ENCODE measurements at places on chromosomes 4 and X. TPM values are rescaled to one million over a fixed set of nuclear protein-coding genes. Genes with fewer than 3 reads are reported as not detected.

DNA sequence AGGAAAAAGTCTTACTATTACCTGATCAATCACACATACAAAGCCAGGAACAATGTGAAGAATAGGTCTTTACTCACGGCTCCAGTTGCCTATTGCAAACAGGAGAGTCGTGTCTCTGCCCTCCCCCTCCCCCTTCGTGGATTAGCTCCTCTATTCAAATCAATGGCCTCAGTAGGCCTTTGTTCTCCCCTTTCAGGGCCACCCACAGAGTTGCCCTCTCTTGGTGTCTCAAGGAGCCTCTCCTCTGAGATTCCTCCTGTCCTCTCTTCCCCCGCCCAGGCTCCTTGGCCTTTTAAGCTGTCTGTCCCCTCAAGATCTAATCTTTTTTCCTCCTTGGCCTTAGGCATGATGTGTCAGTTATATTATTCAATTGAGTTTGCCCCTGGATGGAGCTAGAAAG, 107.2 kb upstream of the NALF2 start:
- DNase-seq = no peak
- no peak overlapping the region for H3K4me3 ChIP-seq
- H3K36me3 ChIP-seq = no peaks in the 10 kb centered on the region

DNA sequence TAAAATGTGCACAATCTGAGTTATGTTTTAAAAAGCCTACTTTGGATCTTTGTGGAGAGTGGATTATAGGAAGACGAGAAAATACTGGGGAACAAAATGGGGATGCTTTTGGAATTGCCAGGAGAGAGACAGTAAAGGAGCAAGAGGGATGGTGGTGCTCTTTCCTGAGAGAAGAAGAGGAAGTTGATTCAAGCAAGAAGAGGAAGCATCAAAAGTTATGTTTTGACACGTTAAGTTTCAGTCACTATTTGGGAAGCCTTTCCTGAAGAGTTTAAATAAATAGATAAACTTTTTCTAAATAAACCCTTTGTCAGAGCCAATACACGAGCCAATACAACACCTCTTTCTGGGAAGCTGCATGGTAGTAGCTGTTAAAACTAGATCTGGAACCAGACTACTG, 394.1 kb downstream of the GALNTL6 start:
- no peak overlapping the region for H3K4me3 ChIP-seq
- H3K27ac ChIP-seq = no peak overlapping the region
- no peak for DNase-seq
- H3K4me1 ChIP-seq = no peaks in the 10 kb centered on the region
- no peaks in the 10 kb centered on the region for H3K27me3 ChIP-seq

DNA sequence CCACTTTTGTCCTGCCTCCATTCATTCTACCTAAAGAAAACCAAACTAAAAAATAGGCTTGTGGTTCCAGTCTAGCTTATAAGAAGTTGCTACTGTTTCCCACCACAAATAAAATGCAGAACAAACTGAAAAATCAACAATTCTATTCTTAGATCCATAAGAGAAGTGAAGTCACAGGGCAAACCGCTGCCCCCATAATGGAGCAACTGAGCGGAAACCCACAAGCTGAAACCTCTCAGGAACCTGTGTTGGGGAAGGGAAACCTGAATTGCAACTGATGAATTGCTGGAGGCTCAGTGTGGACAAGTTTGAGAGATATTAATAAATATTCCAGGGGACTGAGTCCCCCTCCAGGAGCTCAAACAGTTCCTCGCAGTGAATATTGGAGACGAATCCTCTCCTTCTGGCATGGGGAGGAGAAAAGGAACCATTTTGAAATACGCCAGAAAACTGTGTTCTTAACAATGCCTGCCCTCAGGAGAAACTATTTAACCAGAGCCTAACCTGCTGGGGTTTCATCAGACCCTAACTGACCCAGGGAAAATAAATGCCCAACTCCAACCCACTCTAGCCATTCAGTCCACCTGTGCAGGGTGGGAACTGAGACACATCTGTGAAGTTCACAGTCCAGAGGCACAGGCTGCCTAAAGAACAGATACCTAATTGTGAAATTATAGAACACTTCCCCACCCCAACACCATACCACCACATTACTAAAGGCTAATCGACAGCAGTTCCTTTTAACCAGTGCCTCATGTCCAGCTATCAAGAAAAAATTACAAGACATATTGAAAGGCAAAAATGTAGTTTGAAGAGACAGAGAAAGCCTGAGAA, 22.8 kb upstream of the SH3RF1 start:
- no peaks in the 10 kb centered on the region for H3K36me3 ChIP-seq
- no peak overlapping the region for H3K27ac ChIP-seq
- DNase-seq = no peak
- no peaks in the 10 kb centered on the region for H3K4me1 ChIP-seq
- H3K4me3 ChIP-seq = no peak overlapping the region

- no peaks in the 10 kb centered on the region for H3K4me1 ChIP-seq
- no peaks in the 10 kb centered on the region for H3K36me3 ChIP-seq
- H3K4me3 ChIP-seq = no peak overlapping the region
- no peak overlapping the region for H3K27ac ChIP-seq
- DNase-seq = no peak
Observed at GRCh38 chr4:162229670-162230069, 65.9 kb upstream of the FSTL5 start.

GRCh38 chr4:152342293-152342692, 193.6 kb downstream of the FBXW7 start:
- H3K4me3 ChIP-seq = peak overlapping the region; percentile 9
- H3K4me1 ChIP-seq = peaks cover 27% of the 10 kb centered on the region
- peak; percentile 66 for DNase-seq
- no peaks in the 10 kb centered on the region for H3K27me3 ChIP-seq

GRCh38 chr4:151418385-151418784, 9.4 kb downstream of the FHIP1A start:
- DNase-seq = peak; percentile 79
- H3K4me3 ChIP-seq = no peak overlapping the region
- H3K36me3 ChIP-seq = no peaks in the 10 kb centered on the region
- peak overlapping the region; percentile 82 for H3K27ac ChIP-seq
- H3K27me3 ChIP-seq = no peaks in the 10 kb centered on the region
- H3K4me1 ChIP-seq = peaks cover 61% of the 10 kb centered on the region

Gene ACTRT1
- total RNA-seq = not detected

- no peak overlapping the region for H3K4me3 ChIP-seq
- H3K4me1 ChIP-seq = peaks cover 35% of the 10 kb centered on the region
- DNase-seq = no peak
Observed at GRCh38 chrX:11355259-11355909, 62.2 kb downstream of the AMELX start.

DNA sequence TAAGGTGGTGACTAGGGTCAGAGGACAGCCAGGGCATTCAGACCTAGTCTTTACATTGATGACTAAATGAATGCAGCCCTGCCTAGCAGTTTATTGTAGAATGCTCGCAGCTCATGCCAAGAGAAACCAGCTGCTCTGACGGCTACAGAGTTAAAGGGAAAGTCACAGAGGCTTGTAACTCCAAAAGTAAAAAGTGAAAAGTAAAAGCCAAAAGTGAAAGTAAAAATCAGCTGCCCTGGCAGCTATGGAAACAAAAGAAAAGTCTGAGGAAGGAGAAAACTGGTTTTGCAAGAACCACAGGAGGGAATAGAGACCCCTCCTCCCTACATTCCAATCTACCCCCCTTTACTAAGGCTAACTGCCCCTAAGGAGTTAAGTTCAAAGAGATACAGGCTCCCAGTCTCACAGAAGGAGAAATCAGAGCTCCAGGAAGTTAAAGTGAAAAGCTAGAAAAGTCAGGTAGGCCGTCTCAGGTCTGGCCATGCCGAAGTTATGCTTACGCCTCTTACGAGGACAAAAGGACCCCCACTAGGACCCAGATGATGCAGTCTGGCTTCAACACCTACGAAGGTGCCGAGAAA, 6.0 kb downstream of the GAGE10 start:
- H3K36me3 ChIP-seq = no peaks in the 10 kb centered on the region
- peaks cover 21% of the 10 kb centered on the region for H3K4me1 ChIP-seq
- DNase-seq = peak; percentile 2
- peak overlapping the region; percentile 32 for H3K27ac ChIP-seq

DNA sequence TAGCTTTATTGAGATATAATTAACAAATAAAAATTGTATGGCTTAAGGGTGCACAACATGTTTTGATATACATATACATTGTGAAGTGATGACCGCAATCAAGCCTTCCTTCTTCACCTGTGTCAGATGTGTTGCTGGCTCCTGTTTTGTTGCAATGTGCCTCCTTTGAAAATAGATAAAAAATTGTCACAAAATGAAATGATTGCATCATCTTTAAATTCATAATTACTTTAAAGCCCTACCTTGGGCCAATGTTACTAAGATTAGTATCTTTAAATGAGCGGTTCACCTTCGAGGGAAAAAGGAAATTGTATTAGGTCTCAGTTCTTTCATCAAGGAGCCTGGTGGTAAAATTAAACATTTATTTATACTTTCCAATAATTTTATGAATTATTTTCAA, 77.3 kb downstream of the GPRIN3 start:
- H3K4me1 ChIP-seq = no peaks in the 10 kb centered on the region
- DNase-seq = no peak
- peaks cover 4% of the 10 kb centered on the region for H3K27me3 ChIP-seq
- no peak overlapping the region for H3K27ac ChIP-seq
- H3K4me3 ChIP-seq = no peak overlapping the region

- DNase-seq = no peak
- no peak overlapping the region for H3K4me3 ChIP-seq
- 0 out of 2 replicates have a peak, but pooled peaks cover 2% of the 10 kb centered on the region for H3K27me3 ChIP-seq
Observed at GRCh38 chr4:101914761-101915160, 124.2 kb downstream of the BANK1 start.

- DNase-seq = no peak
- H3K4me3 ChIP-seq = no peak overlapping the region
- no peaks in the 10 kb centered on the region for H3K36me3 ChIP-seq
- peaks cover 33% of the 10 kb centered on the region for H3K4me1 ChIP-seq
- H3K27ac ChIP-seq = no peak overlapping the region
Observed at GRCh38 chr4:41102414-41103092, 111.8 kb downstream of the APBB2 start.

- peak overlapping the region; percentile 82 for H3K27ac ChIP-seq
- H3K36me3 ChIP-seq = peaks cover 19% of the 10 kb centered on the region
- peaks cover 52% of the 10 kb centered on the region for H3K4me1 ChIP-seq
Observed at GRCh38 chr4:54227256-54228055, 1.6 kb upstream of the PDGFRA start.

Gene GABRB1
- total RNA-seq = not detected

Gene AREG
- total RNA-seq = 0.77 TPM

DNA sequence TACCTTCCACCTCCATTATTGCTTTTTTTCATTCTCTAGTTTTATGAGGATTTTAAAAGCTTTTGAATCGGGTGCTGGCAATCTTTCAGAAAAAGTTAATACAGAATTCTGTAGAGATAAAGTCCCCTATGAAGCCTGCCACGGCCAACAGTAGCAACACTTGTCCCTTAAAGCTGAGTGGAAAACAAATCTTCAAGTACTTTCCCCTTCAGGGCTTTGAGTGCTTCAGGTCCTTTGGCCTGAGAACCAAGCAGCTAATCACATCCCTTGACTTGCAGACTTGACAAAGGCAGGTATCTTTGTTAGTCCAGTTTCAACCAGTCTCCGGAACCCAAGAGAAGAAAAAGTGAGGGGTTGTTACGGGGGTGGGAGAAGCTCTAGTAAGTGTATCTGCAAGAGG, 144.4 kb downstream of the ATG4A start:
- no peaks in the 10 kb centered on the region for H3K4me1 ChIP-seq
- H3K4me3 ChIP-seq = no peak overlapping the region
- DNase-seq = no peak
- H3K27me3 ChIP-seq = peaks cover 8% of the 10 kb centered on the region
- H3K36me3 ChIP-seq = no peaks in the 10 kb centered on the region

DNA sequence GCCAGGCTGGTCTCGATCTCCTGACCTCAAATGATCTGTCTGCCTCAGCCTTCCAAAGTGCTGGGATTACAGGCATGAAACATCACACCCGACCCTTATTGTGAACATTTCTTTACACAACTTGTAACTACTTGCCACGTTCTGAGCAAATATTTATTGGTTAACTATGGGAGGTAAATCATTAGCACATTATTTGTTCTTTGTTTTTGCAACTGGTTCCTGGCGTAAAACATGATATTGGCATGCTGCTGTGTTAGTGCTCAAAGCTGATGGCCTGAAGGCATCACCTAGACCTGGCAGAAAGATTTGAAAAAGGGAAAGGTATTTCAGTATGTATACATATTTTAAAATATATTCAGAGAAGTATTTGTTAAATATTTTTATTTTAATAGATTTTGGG, 438.3 kb upstream of the PRKX start:
- DNase-seq = no peak
- H3K27me3 ChIP-seq = no peaks in the 10 kb centered on the region
- H3K36me3 ChIP-seq = no peaks in the 10 kb centered on the region
- no peaks in the 10 kb centered on the region for H3K4me1 ChIP-seq
- no peak overlapping the region for H3K27ac ChIP-seq

- H3K36me3 ChIP-seq = no peaks in the 10 kb centered on the region
- peaks cover 6% of the 10 kb centered on the region for H3K4me1 ChIP-seq
- no peak overlapping the region for H3K27ac ChIP-seq
- no peak overlapping the region for H3K4me3 ChIP-seq
Observed at GRCh38 chr4:105495667-105496066, 21.8 kb upstream of the PPA2 start.

DNA sequence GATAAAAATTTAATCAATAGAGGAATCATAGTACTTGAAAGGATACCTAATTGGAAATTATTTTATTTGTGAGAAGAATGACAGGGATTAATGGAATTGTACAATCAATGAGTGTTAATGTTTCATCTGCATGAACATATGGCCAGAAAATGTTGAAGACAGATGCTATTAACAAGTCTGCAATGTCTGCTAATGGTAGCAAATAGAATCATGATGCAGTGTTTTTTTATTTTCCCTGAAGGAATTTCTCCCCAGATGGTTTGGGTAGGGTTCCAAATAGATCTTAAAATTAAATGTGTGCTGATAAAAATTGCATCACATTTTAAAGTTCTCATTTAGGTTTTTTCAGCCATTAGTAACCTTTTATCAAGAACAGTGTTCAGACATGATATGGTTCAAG, 291.3 kb upstream of the TRAM1L1 start:
- DNase-seq = no peak
- H3K27ac ChIP-seq = no peak overlapping the region

DNA sequence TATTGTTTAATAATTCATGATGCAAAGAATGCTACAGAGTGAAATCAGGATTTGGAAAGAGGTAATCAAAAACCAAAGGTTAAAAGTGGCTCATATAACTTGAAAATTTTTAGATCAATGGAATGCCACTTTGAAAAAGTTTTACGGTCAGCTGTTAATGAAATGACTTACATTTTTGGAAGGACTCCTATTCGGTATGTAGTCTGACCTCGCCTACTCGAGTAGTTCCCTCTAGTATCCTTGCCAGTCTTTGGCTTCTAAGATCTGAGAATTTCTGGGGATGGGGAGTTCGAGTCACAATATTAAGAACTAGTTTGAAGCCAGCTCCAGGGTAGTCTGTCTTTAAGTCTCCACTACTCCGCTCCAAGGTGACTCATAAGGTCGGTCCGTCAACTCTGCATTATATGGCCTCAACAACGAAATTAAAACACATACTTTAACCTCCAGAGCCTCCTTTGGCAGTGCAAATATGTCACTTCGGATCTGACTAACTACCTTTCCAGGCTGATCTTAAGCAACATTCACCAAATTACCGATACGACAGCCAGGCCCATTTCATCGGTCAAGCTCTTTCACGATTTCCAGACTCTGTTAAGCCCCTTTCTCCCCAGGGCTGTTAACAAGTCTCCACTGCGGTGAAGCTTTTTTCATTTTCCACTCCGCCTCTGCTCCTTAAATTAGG, 733 bp upstream of the NAA15 start:
- peaks cover 57% of the 10 kb centered on the region for H3K4me1 ChIP-seq
- H3K36me3 ChIP-seq = peaks cover 27% of the 10 kb centered on the region
- H3K27ac ChIP-seq = peak overlapping the region; percentile 98
- peaks cover 5% of the 10 kb centered on the region for H3K27me3 ChIP-seq
- H3K4me3 ChIP-seq = peak overlapping the region; percentile 99
- DNase-seq = peak; percentile 63

Gene ASMT
- total RNA-seq = not detected

Gene CSAG2
- total RNA-seq = not detected

- no peak overlapping the region for H3K4me3 ChIP-seq
- no peak overlapping the region for H3K27ac ChIP-seq
- H3K36me3 ChIP-seq = no peaks in the 10 kb centered on the region
Observed at GRCh38 chr4:16496501-16496900, 270.2 kb upstream of the TAPT1 start.

Measured in HFFc6 (cell line).